Activated gamma-delta T cell treated with anti-CD3 and anti-CD28 coated beads, Interleukin-2, amount 50 U/mL, for 16 hours (primary cell): ENCODE measurements at places on chromosomes 1 and 21.

GRCh38 chr1:150981177-150981804 is 801 bp upstream of the ANXA9 start:
- DNase-seq, result no peak

GRCh38 chr1:209556162-209556690 is 27.3 kb upstream of the CAMK1G start:
- no peak for DNase-seq

DNA sequence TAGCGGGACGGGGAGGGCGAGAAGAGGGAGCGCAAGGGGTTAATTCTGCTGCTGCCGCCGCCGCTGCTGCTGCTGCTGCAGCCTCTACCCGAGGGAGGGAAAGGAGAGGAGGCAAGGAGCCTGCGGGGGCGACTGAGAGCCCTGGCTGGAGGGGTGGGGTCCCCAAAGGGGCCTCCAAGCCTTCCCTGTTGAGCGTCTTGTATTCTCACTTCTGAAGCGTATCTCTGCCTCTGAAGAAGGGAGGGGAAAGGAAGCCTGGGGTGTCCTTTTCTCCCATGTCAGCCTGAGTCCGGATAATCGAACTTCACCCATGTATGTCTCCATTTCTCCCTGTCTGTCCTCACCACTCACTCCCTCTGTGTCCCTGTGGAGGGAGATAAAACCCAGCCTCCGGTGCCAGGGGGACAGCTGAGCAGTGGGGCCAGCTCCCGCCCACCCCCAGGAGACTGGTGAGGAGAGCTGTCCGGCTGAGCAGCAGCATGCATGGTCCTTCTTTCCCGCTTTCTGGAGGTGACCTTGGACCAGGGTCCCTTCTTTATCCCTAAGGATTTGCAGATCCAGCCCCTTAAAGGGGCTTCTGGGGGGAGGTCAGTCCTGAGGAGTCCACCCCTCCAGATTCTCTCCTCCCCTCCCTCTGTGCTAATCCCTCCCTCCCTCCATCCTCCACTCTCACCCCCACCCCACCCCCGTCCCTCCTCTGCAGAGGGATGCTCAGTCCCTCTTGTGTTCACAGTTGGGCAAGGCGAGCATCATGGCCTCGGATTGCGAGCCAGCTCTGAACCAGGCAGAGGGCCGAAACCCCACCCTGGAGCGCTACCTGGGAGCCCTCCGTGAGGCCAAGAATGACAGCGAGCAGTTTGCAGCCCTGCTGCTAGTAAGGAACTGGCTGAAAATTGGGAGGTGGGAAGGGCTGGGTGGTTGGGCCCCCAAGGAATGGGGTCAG is 1.0 kb downstream of the NCDN start:
- no peak for DNase-seq

- DNase-seq, result no peak
Measured at GRCh38 chr1:192877283-192877886, 68.5 kb downstream of the RGS2 start.

DNA sequence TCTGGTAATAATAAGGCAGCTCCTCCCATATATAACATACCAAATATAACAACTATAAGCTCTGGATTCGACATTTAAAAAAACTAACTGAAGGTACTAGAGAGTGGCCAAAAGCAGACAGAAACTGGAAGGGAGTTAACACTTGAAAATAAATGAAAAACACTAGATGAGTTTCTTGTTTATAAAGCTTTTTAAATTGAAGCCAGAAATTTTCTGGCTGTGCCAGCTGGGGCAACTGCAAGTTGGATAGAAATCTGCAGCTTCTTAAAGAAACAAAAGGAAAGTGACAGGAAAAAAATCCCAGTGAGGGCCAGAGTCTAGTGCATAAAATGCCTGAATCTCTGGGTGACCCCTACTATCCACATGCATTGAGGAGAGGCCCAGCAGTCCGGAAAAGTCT is 432.7 kb downstream of the SMYD3 start:
- DNase-seq, result no peak

DNA sequence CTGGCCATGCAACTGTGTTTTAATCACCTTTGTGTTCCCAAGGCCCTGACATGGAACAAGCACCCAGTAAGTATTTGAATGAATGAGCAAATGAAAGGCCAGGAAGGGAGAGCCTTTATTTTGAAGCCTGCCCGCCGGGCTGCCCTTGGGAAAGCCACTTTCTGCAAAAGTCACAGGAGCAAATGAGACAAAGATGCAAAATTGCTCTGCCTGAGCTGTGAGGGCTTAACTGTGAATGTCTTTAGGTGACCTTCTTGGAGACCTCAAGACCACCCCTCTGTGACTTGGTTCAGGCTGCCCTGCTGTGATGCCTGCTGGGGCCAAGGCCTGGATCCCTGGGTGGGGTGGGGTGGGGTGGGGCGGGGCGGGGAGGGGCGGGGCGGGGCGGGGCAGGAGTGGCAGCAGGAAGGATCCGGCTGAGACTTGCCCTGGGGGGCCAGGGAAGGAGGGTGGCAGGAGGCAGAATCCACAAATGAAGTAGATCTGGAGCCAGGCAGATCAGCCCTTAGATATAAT is 54.0 kb downstream of the RUNX3 start:
- no peak for DNase-seq

- DNase-seq, result no peak
Measured at GRCh38 chr1:55156093-55156492, 59.1 kb downstream of the USP24 start.

GRCh38 chr1:209102531-209102930 is 481.0 kb upstream of the CAMK1G start:
- DNase-seq, result no peak

- DNase-seq, result no peak
Measured at GRCh38 chr1:110237386-110238152, 27.5 kb downstream of the KCNC4 start.

GRCh38 chr1:183287191-183287675 is 101.2 kb downstream of the LAMC2 start:
- no peak for DNase-seq

DNA sequence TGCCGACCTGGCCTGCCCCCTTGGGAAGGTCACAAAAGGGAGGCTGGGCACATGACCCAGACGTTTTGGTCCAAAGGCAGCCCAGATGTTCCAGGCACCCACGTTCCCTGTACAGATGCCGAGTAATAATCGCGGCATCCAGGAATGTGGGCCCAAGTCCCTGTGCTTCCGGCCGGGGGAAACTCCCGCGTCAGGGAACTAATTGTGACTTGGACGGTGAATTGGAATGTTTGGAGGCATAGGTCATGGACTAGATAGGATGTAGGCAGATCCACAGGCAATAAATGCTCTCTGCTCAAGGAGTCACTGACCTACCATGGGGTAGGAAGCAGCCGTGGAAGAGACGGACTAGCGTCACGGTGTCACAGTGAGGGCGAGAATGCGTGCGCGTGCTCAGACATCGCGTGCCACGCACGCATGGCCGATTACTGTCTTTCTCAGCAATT is 178.4 kb downstream of the DUSP10 start:
- no peak for DNase-seq

- DNase-seq, result no peak
Measured at GRCh38 chr1:40034869-40035268, 5.7 kb upstream of the CAP1 start.
